GM23248 (cell line): ENCODE measurements at places on chromosomes 4 and X. TPM values are rescaled to one million over a fixed set of nuclear protein-coding genes. Genes with fewer than 3 reads are reported as not detected.

MAGEA2 gene
- total RNA-seq: not detected in 2 replicates

LRP2BP gene
- total RNA-seq: 0.13 TPM in 1 of 2 replicates, not detected in the other

ALPK1 gene
- 7.9 and 8.6 TPM in 2 replicates for total RNA-seq

RHOH gene
- not detected in 2 replicates for total RNA-seq

TLR10 gene
- not detected in 2 replicates for total RNA-seq

DUX4 gene
- not detected in 2 replicates for total RNA-seq

GABRQ gene
- total RNA-seq: not detected in 2 replicates

DNA sequence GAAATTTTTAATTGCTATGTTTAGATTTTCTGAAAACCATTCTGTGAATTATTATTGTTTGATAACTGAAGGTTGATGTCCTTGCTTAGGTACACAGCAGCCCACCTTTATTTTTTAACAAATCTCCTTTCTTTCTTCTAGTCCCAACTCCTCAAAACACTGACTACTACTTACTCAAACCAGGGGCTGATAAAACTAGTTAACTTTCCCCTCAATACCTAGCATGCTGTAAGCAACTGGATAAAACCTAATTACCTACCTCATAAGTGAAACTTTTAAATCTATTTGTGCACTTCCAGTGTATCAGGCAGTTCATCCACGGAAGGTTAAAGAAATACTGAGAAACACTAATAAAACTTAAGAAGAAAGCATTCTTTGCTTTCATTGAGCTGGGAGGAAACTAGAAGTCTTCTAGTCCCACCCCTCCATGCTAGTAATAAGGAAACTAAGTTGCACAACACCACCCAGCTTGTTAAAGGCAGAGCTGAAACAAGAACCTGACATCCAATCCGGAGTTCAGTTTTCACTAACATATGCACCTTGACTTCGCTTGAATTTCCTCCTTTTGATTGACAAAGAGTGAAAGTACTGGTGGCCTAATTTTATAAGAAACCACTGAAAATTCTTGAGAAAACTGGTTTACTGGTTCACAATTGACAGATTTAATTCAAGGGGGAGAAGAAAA is 180.2 kb upstream of the TET2 start:
- no peak overlapping the region for H3K27ac ChIP-seq
- no peak for DNase-seq
- no peaks in the 10 kb centered on the region for H3K27me3 ChIP-seq
- no peaks in the 10 kb centered on the region for H3K36me3 ChIP-seq
- no peaks in the 10 kb centered on the region for H3K4me1 ChIP-seq

GRCh38 chr4:147683188-147683591 is 773 bp downstream of the PRMT9 start:
- H3K4me1 ChIP-seq: peaks cover 7% of the 10 kb centered on the region; the same call in 1 of the 2 replicates
- H3K4me3 ChIP-seq: peak overlapping the region; percentile 96
- H3K27ac ChIP-seq: peak overlapping the region; percentile 85
- H3K36me3 ChIP-seq: no peaks in the 10 kb centered on the region
- no peaks in the 10 kb centered on the region for H3K27me3 ChIP-seq

- H3K4me1 ChIP-seq: peaks cover 46% of the 10 kb centered on the region
- H3K27me3 ChIP-seq: no peaks in the 10 kb centered on the region
- H3K27ac ChIP-seq: peak overlapping the region; percentile 71
Observed at GRCh38 chr4:53100501-53101190, 238.5 kb downstream of the RASL11B start.

DNA sequence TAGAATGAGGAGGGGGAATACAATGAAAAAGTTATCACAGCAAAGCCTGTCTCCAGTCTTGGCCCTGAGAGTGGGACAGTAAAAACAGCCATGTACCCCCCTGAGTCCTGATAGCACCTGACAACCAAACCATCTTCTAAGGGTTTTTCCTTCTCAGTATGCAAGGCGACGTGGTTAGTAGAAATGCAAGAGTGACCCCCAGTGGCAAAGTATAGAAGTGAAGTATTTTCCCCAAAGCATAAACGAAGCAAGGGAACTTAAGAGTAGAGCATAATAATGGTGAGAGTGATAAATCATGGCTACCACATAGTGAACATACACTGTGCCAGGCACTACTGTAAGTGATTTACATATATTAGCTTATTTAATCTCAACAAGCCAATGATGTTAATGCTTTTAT is 52.8 kb downstream of the FAM47C start:
- no peaks in the 10 kb centered on the region for H3K27me3 ChIP-seq
- no peaks in the 10 kb centered on the region for H3K36me3 ChIP-seq
- H3K4me3 ChIP-seq: no peak overlapping the region
- no peaks in the 10 kb centered on the region for H3K4me1 ChIP-seq
- no peak overlapping the region for H3K27ac ChIP-seq

GRCh38 chr4:123876143-123876542 is 479.5 kb downstream of the SPRY1 start:
- no peak overlapping the region for H3K27ac ChIP-seq
- no peaks in the 10 kb centered on the region for H3K4me1 ChIP-seq
- H3K36me3 ChIP-seq: no peaks in the 10 kb centered on the region
- no peaks in the 10 kb centered on the region for H3K27me3 ChIP-seq

DNA sequence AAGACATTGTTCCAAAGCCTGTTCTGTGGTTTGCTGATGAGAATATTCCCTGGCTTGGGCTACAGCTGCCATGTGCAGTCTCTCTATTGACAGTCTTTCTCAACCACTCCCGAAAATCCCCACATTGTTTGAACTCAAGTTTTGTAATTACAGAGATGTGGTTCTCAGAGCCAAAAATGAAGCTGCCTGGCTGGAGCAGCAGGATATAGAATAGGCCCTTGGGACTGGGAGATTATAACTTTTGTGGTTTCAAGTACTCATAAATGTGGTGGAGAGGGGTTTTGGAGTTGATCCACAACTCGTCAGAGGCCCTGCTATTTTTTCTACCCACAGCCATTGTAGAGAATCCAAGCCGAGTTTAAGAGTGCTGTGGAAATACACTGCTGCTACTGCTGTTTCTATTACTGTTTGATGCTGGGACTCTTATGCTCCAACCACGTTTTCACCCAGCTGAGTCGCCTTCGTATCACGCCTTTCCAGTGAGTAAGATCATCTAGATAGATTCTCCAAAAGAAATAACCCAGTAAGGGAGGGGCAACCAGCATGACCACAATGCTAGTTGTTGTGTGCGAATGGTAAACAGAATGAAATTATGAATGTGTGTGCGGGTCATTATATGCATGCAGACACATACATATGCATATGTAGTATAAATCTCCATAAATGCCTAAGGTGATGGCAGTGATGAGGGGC is 57.1 kb upstream of the ATXN3L start:
- peak; percentile 85 for DNase-seq
- H3K4me3 ChIP-seq: peak overlapping the region; percentile 32; the same call in 1 of the 2 replicates
- no peaks in the 10 kb centered on the region for H3K36me3 ChIP-seq
- no peaks in the 10 kb centered on the region for H3K27me3 ChIP-seq
- peak overlapping the region; percentile 98 for H3K27ac ChIP-seq

GRCh38 chr4:38237139-38237538 is 276.9 kb downstream of the PTTG2 start:
- peak; percentile 89 for DNase-seq
- no peaks in the 10 kb centered on the region for H3K27me3 ChIP-seq
- no peak overlapping the region for H3K4me3 ChIP-seq
- no peaks in the 10 kb centered on the region for H3K36me3 ChIP-seq
- H3K4me1 ChIP-seq: peaks cover 12% of the 10 kb centered on the region
- H3K27ac ChIP-seq: no peak overlapping the region

GRCh38 chr4:71711044-71711984 is 72.6 kb downstream of the GC start:
- H3K36me3 ChIP-seq: no peaks in the 10 kb centered on the region
- no peak overlapping the region for H3K4me3 ChIP-seq
- peaks cover 3% of the 10 kb centered on the region; the same call in 1 of the 2 replicates for H3K27me3 ChIP-seq
- no peaks in the 10 kb centered on the region for H3K4me1 ChIP-seq
- no peak for DNase-seq
- no peak overlapping the region for H3K27ac ChIP-seq

GRCh38 chr4:101066626-101067170 is 280.6 kb downstream of the PPP3CA start:
- H3K27ac ChIP-seq: no peak overlapping the region
- H3K4me1 ChIP-seq: peaks cover 7% of the 10 kb centered on the region
- H3K36me3 ChIP-seq: peaks cover 4% of the 10 kb centered on the region
- no peak for DNase-seq
- H3K27me3 ChIP-seq: no peaks in the 10 kb centered on the region

DNA sequence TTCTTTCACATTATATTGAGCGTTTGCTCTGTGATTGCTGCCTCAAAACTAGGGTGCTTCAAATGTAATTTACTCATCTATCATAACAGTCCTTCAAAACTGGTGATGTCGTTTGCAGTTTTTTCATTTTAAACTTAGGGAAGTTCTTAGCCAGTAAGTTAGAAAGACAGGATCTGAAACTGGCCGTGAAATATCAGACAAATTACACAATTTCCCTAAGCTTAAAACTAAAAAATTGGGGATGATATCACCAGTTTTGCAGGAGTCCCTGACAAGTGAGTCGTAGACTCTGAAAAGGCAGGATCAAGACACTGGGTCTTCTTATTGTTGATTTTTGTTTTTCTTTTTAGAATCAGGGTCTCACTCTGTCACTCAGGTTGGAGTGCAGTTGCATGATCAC is 44.8 kb downstream of the MOB1B start:
- no peaks in the 10 kb centered on the region for H3K36me3 ChIP-seq
- peak; percentile 7 for DNase-seq
- H3K4me3 ChIP-seq: no peak overlapping the region
- no peaks in the 10 kb centered on the region for H3K27me3 ChIP-seq

- no peaks in the 10 kb centered on the region for H3K27me3 ChIP-seq
- DNase-seq: no peak
- no peaks in the 10 kb centered on the region for H3K36me3 ChIP-seq
- no peak overlapping the region for H3K27ac ChIP-seq
- no peaks in the 10 kb centered on the region for H3K4me1 ChIP-seq
Observed at GRCh38 chrX:55480390-55481062, 9.1 kb downstream of the USP51 start.

GRCh38 chr4:127555106-127555505 is 77.7 kb upstream of the INTU start:
- H3K4me1 ChIP-seq: no peaks in the 10 kb centered on the region
- no peak overlapping the region for H3K27ac ChIP-seq
- no peaks in the 10 kb centered on the region; the same call in 1 of the 2 replicates for H3K27me3 ChIP-seq
- no peaks in the 10 kb centered on the region for H3K36me3 ChIP-seq
- no peak for DNase-seq

DNA sequence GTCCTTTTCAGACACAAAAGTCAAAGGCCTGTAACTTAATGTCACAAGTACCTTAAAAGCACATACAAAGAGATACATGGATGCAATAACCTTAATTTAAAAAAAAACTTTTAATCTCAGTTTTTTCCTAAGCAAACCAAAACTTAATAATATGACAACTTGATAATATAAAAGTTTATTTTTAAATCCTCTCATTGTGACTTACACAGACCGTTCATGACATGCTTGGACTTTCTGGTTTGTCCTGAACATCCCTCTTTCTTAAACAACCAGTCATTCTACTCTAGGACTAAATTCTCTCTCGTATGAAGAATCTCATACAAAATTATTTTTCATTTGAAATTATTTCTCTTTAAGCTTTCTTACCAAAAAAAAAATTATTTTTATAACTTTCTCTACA is 43.1 kb upstream of the CYP2U1 start:
- no peak overlapping the region for H3K4me3 ChIP-seq
- H3K27ac ChIP-seq: no peak overlapping the region
- no peaks in the 10 kb centered on the region for H3K4me1 ChIP-seq
- H3K27me3 ChIP-seq: no peaks in the 10 kb centered on the region
- DNase-seq: no peak

DNA sequence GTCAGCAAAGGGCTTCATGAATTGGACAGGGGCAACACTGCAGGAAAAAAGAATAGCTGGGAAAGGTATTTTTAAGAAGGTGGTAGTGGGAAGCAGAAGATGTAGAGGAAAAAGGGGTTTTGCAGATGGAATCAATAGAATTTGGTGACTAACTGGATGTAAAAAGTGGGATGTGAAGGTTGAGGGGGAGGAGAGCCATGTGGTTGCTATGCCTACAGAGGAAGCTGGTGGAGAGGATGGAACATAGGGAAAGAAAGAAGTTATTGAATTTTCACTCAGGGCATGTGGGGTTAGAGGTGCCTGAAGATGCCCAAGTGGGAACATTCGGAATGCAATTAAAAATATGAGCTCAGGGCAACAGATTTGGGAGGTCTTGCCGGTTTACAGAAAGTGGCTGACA is 33.0 kb downstream of the REELD1 start:
- no peaks in the 10 kb centered on the region for H3K27me3 ChIP-seq
- H3K4me3 ChIP-seq: no peak overlapping the region
- H3K4me1 ChIP-seq: peaks cover 24% of the 10 kb centered on the region
- no peak overlapping the region for H3K27ac ChIP-seq
- DNase-seq: peak; percentile 20

DNA sequence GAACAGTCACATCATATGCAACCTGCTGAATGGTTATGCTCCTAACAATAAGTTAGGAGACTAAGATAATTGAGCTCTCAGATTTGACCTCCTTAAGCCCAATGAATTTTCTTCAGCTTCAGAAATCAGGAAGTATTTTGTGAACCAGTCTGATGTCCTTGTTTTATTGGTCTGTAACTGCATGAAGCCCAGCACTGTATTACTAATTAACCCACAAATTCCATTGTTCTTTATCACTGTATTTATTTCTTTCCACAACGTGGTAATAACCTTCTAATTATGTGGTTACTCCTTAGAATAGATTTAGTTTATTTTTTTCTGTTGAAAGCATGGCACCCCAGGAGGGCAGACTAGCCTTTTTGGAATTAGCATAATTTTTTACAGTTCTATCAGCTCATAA is 3.9 kb upstream of the MFAP3L start:
- peak; percentile 12 for DNase-seq
- H3K27me3 ChIP-seq: no peaks in the 10 kb centered on the region
- H3K4me3 ChIP-seq: no peak overlapping the region
- H3K27ac ChIP-seq: no peak overlapping the region
- peaks cover 4% of the 10 kb centered on the region; the same call in 1 of the 2 replicates for H3K4me1 ChIP-seq

- DNase-seq: no peak
- no peaks in the 10 kb centered on the region for H3K27me3 ChIP-seq
- no peak overlapping the region for H3K27ac ChIP-seq
- H3K36me3 ChIP-seq: no peaks in the 10 kb centered on the region
- peaks cover 36% of the 10 kb centered on the region for H3K4me1 ChIP-seq
Observed at GRCh38 chr4:99965173-99965572, 15.1 kb upstream of the H2AZ1 start.
